Central memory CD8-positive, alpha-beta T cell (primary cell): ENCODE measurements at places on chromosomes 4 and X.

DNA sequence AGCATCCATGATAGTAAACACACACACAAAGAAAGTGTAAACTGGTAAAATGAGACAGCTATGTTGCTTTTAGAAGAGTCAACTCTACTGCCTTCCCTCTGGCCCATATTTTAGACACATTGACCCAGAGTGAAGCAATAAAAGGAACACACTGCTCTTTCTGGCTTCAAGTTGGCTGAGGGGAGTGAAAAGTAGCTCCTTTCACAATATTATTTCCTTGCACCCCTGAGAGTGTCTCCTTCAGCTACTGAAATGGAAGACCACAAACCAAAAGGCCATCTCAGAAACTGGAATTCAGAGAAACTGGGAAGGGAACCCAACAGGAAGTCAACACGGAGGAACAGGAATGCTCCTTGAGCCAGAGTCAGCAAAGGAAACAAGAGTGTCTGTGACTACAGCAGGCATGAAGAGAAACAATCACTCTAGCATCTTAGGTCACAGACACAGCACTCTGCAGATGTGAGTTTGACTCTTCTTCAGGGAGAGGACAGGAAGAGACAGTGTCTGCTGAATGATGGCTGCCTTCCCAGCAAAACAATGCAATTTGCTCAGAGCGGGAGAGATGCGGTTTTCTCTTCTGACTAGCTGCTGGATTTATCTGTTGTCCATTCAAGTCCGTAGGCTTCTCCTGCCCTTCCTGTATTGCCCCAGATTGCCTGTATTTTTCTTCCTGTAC lies 106.7 kb downstream of the SPATA18 start:
- no peaks in the 10 kb centered on the region for H3K27me3 ChIP-seq
- no peak overlapping the region for H3K27ac ChIP-seq
- no peak for DNase-seq
- H3K4me3 ChIP-seq, result no peak overlapping the region

GRCh38 chrX:3420316-3420715 lies 73.9 kb upstream of the MXRA5 start:
- H3K27me3 ChIP-seq, result no peaks in the 10 kb centered on the region
- H3K27ac ChIP-seq, result no peak overlapping the region
- no peaks in the 10 kb centered on the region for H3K4me1 ChIP-seq
- no peak overlapping the region for H3K4me3 ChIP-seq
- no peak for DNase-seq

GRCh38 chr4:39642885-39643552 lies 4.4 kb upstream of the SMIM14 start:
- no peaks in the 10 kb centered on the region for H3K27me3 ChIP-seq
- H3K27ac ChIP-seq, result no peak overlapping the region
- DNase-seq, result no peak
- H3K4me1 ChIP-seq, result peaks cover 3% of the 10 kb centered on the region

DNA sequence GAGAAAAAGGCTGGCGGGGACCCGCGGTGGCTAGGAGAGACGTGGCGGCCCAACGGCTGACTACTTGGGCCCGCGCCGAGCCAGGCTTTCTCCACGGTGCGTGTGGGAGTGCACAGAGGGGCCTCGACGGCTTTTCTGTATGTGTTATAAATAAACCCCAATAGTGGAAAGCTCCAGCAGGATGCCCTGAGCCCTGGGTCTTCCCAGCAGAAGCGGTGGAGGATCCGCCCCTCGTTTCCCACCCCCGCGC lies 268 bp upstream of the PRRG1 start:
- peaks cover 1% of the 10 kb centered on the region for H3K36me3 ChIP-seq
- DNase-seq, result no peak
- H3K27ac ChIP-seq, result no peak overlapping the region
- H3K4me1 ChIP-seq, result no peaks in the 10 kb centered on the region
- peak overlapping the region; percentile 19 for H3K4me3 ChIP-seq

DNA sequence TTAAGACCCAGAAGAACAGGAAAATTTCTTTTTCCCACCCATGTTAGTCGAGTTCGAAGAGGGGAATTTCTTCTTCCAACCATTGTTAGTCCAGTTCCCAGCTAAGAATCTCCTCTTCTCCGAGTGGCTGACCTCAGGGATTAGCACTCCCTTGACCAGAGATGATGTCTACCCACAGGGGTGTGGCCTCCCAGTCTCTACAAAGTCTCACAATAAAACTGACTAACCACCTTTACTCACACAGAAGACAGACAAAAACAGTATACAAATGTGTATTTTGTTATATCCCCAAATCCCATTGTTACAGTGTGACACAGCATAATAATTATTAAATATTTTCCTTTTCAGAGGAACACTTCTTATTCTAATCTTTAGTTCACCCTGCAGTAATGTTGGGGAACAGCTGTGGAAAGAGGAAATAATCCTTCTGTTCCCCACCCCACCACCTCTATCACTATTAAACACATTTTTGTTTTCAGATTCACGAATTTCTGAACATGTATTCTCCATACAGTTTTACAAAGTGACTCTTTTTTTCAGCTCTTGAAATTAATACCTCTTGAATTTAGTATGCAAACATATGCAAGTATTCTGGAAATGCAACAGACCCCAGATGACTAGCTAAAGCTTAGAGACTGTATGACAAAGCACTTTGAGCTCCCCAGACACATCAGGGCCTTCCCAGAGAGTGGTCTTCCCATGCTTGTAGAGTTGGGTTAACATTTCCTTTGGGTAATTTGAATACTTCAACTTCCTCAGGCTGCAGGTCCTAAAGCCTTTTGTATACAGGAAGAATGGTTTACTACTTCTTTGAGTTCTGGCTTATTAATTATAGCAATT lies 62.5 kb upstream of the NFKB1 start:
- DNase-seq, result no peak
- no peaks in the 10 kb centered on the region for H3K36me3 ChIP-seq
- no peak overlapping the region for H3K27ac ChIP-seq
- no peak overlapping the region for H3K4me3 ChIP-seq

DNA sequence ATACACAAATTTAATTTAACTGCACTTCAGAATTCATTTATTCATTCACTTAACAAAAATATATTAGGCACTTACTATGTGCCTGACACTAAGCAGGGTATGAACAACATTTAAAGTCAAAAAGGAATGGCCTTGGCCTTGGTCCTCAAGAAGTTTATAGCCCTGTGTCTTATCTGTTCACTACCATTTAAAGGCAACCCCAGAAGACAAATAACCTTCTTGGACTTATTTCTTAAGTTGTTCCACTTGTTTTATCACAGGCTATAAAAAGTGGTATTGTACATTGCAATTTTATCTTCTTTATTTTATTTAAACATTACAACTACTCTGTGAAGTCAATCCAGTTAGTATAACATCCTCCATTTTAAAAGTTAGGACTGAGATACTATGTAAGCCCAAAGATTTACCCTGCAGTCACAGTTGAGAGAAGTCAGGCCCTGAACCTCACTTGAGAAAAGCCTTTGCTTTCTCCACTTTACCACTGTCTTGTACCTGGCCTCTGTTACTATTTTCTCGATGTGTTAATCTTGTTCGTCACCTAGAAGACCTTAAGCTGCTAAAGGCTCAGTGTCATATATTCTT lies 305.6 kb upstream of the DIPK2B start:
- H3K36me3 ChIP-seq, result peaks cover 2% of the 10 kb centered on the region
- no peak overlapping the region for H3K4me3 ChIP-seq
- H3K27me3 ChIP-seq, result peaks cover 8% of the 10 kb centered on the region
- no peak overlapping the region for H3K27ac ChIP-seq

DNA sequence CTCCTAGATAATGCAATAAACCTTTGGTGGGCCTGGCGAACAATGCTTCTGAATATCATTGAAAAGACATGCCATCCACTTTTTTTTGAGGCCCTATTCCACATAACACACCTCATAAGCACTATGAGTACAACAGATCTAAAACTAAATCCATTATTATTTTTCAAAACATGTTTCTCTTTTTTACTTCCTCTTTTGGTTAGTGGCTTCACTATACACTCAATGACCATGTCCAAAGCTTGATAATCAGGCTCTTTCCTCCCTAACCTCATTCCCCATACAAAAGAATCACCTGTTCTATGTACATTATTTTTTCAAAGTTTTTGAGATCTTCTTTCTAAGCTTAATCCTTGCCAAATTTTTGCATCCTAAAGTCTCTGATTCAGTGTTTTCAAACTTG lies 20.4 kb upstream of the NPY2R start:
- no peak overlapping the region for H3K4me3 ChIP-seq
- no peaks in the 10 kb centered on the region for H3K4me1 ChIP-seq
- DNase-seq, result no peak
- no peak overlapping the region for H3K27ac ChIP-seq
- no peaks in the 10 kb centered on the region for H3K27me3 ChIP-seq

DNA sequence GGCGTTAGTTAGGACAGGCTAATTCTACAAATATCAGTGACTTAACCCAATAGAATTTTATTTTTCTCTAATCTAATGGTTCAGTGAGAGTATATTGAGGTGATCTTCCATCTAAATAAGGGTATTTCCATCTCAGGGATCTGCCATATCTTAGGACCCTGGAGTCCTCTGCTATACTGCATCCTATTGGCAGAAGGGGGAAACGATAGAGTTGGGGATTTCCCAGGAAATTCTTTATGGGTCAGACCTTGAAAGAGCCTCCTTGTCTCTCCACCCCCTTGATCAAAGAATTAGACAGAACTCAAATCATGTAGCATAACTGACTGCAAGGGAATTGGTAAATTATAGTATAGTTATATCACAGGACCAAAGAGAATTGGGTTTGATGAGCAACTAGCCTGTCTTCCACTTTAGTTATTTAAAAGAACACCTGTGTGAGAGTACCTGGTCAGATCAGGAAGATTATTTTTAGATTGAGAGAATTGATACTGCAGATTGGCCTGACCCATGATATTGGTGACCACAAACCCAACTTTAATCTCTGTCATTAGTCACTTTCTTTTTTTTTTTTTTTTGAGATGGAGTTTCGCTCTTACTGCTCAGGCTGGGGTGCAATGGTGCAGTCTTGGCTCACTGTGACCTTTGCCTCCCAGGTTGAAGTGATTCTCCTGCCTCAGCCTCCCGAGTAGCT lies 25.6 kb downstream of the SMARCA5 start:
- peaks cover 84% of the 10 kb centered on the region for H3K36me3 ChIP-seq
- DNase-seq, result no peak
- no peak overlapping the region for H3K4me3 ChIP-seq
- no peak overlapping the region for H3K27ac ChIP-seq
- no peaks in the 10 kb centered on the region for H3K27me3 ChIP-seq

DNA sequence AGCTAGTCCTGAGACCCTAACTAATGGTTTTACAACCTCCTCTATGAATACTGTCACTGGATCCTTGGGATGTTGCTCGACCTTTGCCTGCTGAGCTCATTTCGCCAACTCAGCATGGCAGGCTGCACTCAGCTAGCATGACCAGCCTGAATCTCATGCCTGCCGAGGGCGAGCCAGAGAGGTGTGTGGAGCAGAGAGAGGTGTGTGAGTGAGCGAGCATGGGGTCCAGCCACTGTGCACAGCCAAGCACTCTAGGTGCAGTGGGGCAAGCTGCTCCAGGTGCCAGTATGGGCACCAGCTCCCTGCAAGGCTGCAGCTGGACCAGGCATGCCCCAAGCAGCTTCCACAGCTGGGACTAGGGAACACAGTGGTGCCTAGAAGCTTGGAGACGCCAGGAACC lies 410.9 kb downstream of the PCDH10 start:
- no peaks in the 10 kb centered on the region for H3K4me1 ChIP-seq
- no peak overlapping the region for H3K27ac ChIP-seq
- no peak for DNase-seq
- peaks cover 1% of the 10 kb centered on the region for H3K36me3 ChIP-seq

DNA sequence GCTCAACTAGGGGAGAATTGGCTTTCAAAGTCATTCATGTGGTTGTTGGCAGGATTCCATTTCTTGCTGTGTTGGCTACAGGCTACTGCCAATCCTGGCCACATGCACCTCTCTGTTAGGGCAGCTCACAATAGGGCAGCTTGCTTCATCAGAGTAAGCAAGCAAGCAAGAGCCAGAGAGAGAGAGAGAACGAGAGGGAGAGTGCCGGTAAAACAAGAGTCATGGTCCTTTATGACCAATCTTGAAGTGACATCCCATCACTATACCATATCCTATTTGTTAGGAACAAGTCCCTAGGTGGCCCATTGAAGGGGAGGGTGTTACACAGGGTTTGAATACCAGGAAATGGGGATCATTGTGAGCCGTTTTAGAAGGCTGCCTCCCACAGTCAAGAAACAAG lies 33.0 kb upstream of the TLR2 start:
- no peaks in the 10 kb centered on the region for H3K36me3 ChIP-seq
- peaks cover 13% of the 10 kb centered on the region for H3K4me1 ChIP-seq
- peaks cover 18% of the 10 kb centered on the region for H3K27me3 ChIP-seq
- H3K4me3 ChIP-seq, result no peak overlapping the region
- H3K27ac ChIP-seq, result peak overlapping the region; percentile 65
- no peak for DNase-seq

- H3K4me3 ChIP-seq, result no peak overlapping the region
- DNase-seq, result no peak
Measured at GRCh38 chrX:129749069-129749468, 10.3 kb downstream of the XPNPEP2 start.

DNA sequence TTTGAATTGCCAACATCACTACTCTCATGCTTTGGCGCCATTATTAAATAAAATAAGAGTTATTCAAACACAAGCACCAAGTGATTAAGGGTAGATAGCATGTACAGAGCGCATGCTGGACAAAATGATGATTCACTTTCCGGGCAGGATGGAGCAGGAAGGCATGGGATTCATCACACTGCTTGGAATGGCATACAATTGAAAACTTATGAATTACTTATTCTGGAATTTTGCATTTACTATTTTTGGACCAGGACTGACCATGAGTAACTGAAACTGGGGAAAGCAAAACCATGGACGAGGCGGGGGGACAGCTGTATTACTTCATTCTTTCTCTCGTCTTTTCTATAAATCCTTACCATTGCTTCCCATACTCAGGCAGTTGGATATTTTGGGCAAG lies 28.5 kb upstream of the FGF5 start:
- no peak for DNase-seq
- H3K36me3 ChIP-seq, result peaks cover 1% of the 10 kb centered on the region
- peaks cover 25% of the 10 kb centered on the region for H3K27me3 ChIP-seq
- no peak overlapping the region for H3K4me3 ChIP-seq
- H3K4me1 ChIP-seq, result no peaks in the 10 kb centered on the region

GRCh38 chr4:11130195-11130970 lies 298.3 kb downstream of the HS3ST1 start:
- H3K4me3 ChIP-seq, result no peak overlapping the region
- H3K4me1 ChIP-seq, result no peaks in the 10 kb centered on the region
- H3K27me3 ChIP-seq, result no peaks in the 10 kb centered on the region
- H3K27ac ChIP-seq, result no peak overlapping the region
- H3K36me3 ChIP-seq, result no peaks in the 10 kb centered on the region

DNA sequence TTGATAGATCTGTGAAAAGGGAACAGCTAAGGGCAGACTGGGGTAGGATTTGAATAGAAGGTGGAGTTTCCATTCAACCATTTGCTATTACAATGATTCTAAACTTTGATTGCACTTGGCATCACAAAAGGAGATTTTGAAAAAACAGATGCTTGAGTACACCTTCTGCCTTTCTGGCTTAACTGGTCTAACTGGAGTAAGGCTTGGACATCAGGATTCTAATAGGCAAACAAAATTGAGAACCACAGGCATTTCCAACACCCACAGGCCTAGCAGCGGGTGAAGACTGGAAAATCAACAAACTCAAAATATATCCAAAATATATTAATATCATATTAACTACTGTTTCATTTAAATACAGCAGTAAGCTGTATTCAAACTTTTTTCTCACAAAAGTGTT lies 1.9 kb upstream of the VEGFC start:
- no peak overlapping the region for H3K27ac ChIP-seq
- H3K4me1 ChIP-seq, result no peaks in the 10 kb centered on the region
- peaks cover 23% of the 10 kb centered on the region for H3K27me3 ChIP-seq
- no peak overlapping the region for H3K4me3 ChIP-seq
- DNase-seq, result no peak
